ENCODE measurements at places on chromosomes 11 and 22.

GRCh38 chr11:36066891-36067290 is 123.0 kb downstream of the LDLRAD3 start:
- ATAC-seq: no peak

- ATAC-seq: no peak
Observed at GRCh38 chr11:123174196-123175183, 20.6 kb downstream of the CLMP start.

- ATAC-seq: no peak
Observed at GRCh38 chr22:27157666-27158370, 500.4 kb downstream of the MIAT start.

GRCh38 chr22:49431551-49431950 is 396.1 kb downstream of the BRD1 start:
- no peak for ATAC-seq

GRCh38 chr11:35160246-35160824 is 21.4 kb downstream of the CD44 start:
- ATAC-seq: peak; percentile 40

- peak; percentile 47 for ATAC-seq
Observed at GRCh38 chr11:14357881-14358728, 878 bp downstream of the RRAS2 start.

GRCh38 chr22:31089160-31090100 is 8.3 kb downstream of the SMTN start:
- ATAC-seq: no peak

DNA sequence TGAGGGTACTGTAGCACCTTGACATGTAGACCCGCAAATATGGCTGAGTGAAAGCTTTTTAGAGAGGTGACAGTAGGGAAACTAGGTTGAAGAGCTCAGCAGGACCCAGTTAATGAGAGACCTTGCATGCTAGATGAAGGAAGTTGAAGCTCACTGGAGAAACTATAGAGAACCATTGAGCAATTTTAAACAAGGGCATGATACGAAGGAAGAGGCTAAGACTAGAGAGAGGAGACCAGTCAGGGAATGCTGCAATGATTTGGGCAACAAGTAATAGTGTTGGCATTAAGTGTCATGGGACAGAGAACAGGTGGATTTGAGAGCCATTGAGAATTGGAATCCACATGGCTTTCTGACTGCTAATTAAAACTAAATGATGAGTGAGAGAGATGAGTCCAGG is 4.1 kb downstream of the OLFML1 start:
- no peak for ATAC-seq

- no peak for ATAC-seq
Observed at GRCh38 chr22:46290843-46291785, 5.6 kb upstream of the GTSE1 start.

DNA sequence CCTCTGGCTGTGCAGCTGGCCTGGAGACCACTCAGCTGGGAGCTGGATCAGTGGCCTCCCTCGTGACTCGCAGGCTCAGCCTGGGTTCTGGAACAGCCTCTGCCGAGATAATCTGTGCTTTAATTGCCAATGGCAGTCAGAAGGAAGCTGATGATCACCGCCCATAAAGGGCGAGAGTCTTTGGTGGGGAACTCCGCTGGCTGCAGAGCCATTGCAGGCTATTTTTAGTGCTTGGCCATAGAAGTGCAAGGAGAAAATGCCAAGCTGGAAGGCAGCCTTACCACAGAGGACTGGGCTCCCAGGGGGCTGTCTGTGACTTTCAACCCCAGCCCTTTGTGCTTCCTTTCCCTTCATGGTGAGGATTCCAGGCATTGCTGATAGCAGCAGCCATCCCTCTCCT is 62.2 kb upstream of the TENM4 start:
- no peak for ATAC-seq

GRCh38 chr22:27809700-27810608 is 8.4 kb upstream of the MN1 start:
- no peak for ATAC-seq

GRCh38 chr22:20247010-20247505 is 21.1 kb downstream of the RTN4R start:
- no peak for ATAC-seq

DNA sequence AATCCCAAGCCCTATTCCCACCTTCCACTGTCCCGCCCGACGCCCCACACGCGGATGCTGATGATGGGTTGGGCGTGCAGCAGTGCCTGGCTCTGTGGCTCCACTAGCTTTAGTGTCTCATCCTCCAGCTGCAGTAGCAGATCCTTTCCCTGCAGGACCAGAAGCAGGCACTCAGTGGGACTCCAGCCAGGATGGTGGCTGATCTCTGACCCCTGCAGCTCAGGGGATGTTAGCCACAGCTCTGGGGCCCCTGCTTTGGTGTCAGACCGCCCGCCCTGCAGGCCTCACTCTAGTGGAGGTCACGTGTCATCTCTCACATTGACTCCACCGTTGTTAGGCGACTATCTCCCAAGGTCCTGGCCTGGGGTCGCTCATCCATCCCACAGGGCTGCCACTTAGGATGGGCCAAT is 11.8 kb downstream of the SMPD1 start:
- ATAC-seq: peak; percentile 10

DNA sequence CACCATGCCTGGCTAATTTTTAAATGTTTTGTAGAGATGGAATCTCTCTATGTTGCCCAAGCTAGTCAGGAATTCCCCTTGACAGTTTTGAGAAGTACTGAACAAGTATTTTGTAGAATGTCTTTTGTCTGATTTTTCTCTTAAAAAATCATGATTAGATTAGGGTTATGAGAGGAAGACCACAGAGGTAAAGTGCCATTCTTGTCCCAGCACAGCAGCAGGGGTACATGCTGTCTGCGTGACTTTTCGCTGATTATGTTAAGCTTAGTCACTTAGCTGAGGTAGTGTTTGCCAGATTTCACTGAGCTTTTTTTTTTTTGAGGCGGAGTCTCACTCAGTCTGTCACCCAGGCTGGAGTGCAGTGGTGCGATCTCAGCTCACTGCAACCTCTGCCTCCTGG is 13.6 kb upstream of the NUP160 start:
- peak; percentile 53 for ATAC-seq

- ATAC-seq: no peak
Observed at GRCh38 chr11:113193946-113194345, 120.4 kb upstream of the TTC12 start.

GRCh38 chr11:87306262-87306851 is 268.6 kb downstream of the TMEM135 start:
- ATAC-seq: no peak

DNA sequence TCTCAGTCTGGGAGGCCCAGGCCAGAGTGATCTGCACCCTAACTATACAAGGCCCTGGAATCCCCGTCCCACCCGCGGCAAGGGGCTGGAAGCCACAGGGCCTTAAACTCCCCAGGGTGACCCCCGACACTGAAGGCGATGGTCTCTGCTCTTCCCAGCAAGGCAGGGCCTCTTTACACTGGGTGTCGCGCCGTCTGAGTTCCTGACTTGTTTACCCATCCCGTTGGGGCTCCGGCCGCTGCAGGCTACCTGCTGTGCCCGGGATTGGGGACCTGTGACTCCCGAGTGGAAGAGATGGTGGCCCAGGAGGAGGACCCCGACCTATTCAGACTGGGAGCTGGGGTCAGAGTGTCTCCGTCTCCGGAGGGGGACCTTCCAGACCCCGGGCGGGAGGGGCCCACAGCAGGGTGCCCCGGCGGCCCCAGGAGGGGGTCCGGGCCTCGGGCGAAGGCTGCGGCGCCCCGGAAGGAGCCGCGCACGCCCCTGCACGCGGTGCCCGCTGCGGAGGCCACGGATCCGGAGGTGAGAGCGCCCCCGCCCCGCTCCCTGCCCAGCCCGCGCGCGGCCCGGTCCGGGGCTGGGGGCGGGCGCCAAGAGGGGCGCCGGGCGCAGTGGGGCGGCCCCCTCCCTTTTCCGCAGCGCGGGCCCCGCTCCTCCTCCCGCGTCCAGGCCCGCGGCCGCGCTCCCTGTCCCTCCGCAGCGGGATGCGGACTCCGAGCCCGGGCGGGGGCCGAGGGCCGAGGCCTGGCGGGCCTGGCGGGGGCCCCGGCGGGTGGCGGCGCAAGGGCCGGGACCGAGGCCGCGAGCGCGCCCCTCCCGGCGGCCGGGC is 560 bp upstream of the MPPED1 start:
- no peak for ATAC-seq

GRCh38 chr11:57396744-57397143 is 6.3 kb upstream of the PRG2 start:
- no peak for ATAC-seq

GRCh38 chr11:86678823-86679222 is 6.4 kb upstream of the ME3 start:
- no peak for ATAC-seq

- no peak for ATAC-seq
Observed at GRCh38 chr11:69320326-69320725, 26.4 kb downstream of the MYEOV start.

DNA sequence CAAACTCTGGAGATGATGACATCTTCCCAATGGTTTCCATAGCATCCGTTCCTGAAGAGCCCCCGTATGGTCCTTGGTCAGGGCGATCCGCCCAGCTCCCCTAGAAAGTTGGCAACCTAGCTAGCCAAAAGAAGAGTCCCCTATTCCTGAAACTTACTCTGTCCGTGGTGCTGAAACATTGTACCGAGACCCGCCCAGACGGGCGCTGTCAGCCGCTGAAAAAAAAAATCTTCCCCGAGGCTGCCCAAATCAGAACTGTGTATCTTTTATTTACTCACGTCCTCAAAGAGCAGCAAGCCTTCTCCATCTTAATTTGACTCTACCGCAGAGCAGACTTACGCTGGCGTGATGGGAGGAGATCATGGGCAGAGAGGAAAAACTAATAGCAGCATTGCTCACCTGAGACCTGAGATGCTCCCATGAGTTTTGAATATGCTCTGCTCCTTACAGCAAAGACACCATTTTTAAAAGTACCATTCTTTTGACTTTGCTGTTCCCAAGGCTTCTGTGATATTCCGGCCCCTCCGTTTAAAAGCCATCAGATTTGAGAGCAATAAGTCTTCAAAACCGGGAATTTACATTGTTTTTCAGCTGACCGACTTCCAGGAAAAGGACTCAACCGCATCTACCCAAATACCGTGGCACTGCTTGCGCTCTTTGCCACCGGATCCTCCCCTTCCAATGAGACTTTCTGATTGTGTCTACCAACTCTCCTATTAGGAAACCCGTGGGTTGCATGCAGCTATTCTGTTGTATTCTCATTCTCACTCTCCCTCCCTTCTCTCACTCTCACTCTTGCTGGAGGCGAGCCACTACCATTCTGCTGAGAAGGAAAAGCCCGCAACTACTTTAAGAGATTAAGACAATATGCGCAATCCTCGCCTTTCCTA is at the start of gene SLC17A6:
SLC17A6 (plus strand) TSS at position 786 of the 890 bp plus-strand sequence. CDS start 153 bp downstream, outside the sequence.
- no peak for ATAC-seq

DNA sequence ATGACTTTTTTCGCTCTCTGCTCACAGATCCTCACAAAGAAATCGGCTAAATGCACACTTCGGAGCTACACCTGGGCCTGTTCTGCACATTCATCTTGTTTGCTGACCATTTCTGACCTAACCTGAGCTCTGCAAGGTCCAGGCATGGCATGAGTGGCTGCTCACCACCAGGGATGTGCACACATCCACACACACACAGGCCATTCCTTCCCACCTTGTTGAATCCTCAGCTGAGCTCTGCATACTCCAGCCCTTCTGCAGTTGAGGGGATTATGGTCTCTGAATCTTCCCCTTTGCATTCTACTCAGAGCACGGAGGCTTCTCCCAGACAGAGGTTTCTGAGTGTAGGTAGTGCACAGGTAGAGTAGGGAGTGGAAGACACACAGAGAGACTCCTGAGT is 411.9 kb upstream of the B3GAT1 start:
- ATAC-seq: no peak

- ATAC-seq: no peak
Observed at GRCh38 chr11:75632450-75632849, 36.4 kb downstream of the MAP6 start.

- ATAC-seq: peak; percentile 36
Observed at GRCh38 chr11:121112498-121113455, 11.7 kb downstream of the TECTA start.

- no peak for ATAC-seq
Observed at GRCh38 chr11:100878474-100878873, 191.4 kb downstream of the ARHGAP42 start.

- ATAC-seq: no peak
Observed at GRCh38 chr11:11816511-11817314, 25.1 kb upstream of the USP47 start.

DNA sequence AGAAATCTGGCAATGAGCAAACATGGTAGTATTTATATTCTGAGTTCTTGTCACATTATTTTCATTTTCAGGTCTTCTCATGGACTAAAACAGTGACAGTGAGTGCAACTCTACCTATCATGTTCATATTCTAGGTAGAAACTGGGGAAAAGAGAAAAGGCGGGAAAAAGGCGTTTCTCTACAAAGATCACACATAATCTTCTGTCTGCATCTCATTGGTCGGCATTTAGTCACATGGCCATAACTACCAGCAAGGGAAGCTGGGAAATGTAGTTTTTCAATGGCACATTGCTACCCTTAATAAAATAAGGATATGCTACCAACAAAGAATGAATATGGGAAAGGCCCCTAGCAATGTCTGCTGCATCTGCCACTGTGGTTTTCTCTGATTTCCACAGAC is 57.6 kb upstream of the B3GAT1 start:
- ATAC-seq: no peak

DNA sequence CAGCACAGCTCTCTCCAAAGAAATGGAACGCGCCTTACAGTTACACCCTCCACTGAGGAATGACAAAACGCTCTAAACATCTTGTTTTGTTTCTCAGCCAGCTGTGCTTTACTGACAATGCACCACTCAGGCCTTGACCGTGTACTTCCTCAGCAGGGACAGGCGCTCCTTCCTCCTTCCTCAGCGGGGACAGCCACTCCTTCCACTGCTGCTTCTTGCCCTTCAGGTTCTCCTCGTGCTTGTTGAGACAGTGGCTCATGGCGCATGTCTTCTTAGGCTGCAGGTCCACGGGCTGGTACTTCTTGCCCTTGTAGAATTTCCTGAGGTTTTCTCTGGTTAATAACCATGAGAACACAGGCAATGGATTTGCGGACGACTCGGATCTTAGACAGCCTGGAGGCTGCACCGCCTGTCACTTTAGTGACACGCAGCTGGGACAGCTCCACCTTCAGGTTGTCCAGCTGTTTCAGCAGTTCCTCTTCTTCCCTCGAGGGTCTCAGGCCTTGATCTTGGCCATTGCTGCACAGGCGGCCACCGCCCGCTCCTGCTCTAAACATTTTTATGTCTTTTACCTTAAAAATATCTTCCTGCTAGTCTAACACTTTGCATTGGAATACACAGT is 613.8 kb downstream of the BRD1 start:
- ATAC-seq: no peak

Data from activated CD4-positive, CD25-positive, alpha-beta regulatory T cell treated with anti-CD3 and anti-CD28 coated beads, Interleukin-2, amount 50 U/mL, for 24 hours (primary cell).